Regular cardiac myocyte (primary cell): ENCODE measurements at places on chromosomes 4 and X. TPM values are rescaled to one million over a fixed set of nuclear protein-coding genes. Genes with fewer than 3 reads are reported as not detected.

Gene EVC
- 22.2 and 33.8 TPM in 2 replicates for total RNA-seq

Gene SMR3B
- not detected in 2 replicates for total RNA-seq

Gene JADE3
- 4.5 and 6.1 TPM in 2 replicates for total RNA-seq

Gene GABRE
- 23.0 and 29.9 TPM in 2 replicates for total RNA-seq

Gene KLB
- total RNA-seq = under 0.01 TPM in 1 of 2 replicates, not detected in the other

Gene DUX4
- not detected in 2 replicates for total RNA-seq

Gene OFD1
- 7.5 and 13.2 TPM in 2 replicates for total RNA-seq

Gene PITX2
- 0.28 and 0.77 TPM in 2 replicates for total RNA-seq

Gene SNX25
- total RNA-seq = 52.0 and 89.1 TPM in 2 replicates

Gene UBE2D3
- total RNA-seq = 308 and 357 TPM in 2 replicates

Gene JCHAIN
- total RNA-seq = 0.19 and 2.0 TPM in 2 replicates

Gene CXCL8
- 991 and 1,189 TPM in 2 replicates for total RNA-seq

Gene GPR34
- not detected in 2 replicates for total RNA-seq

Gene ARFIP1
- 46.0 and 54.1 TPM in 2 replicates for total RNA-seq

Gene ZNF827
- total RNA-seq = 2.3 and 6.8 TPM in 2 replicates

Gene ANK2
- 15.5 and 50.2 TPM in 2 replicates for total RNA-seq

Gene SMIM10
- total RNA-seq = 5.4 and 7.3 TPM in 2 replicates

Gene FAM149A
- total RNA-seq = 2.3 and 8.2 TPM in 2 replicates

Gene SSX4
- total RNA-seq = not detected in 2 replicates

Gene CPZ
- 1.5 and 9.0 TPM in 2 replicates for total RNA-seq

Gene DMRTC1
- not detected in 2 replicates for total RNA-seq

Gene SERPINA7
- not detected in 2 replicates for total RNA-seq

Gene EMCN
- 2.5 and 6.5 TPM in 2 replicates for total RNA-seq

Gene MAGEA11
- not detected in 2 replicates for total RNA-seq

Gene NEUROG2
- not detected in 2 replicates for total RNA-seq

Gene MAGEC1
- total RNA-seq = not detected in 2 replicates

Gene CCDC158
- 0.19 and 1.1 TPM in 2 replicates for total RNA-seq

Gene LARP1B
- total RNA-seq = 18.6 and 23.4 TPM in 2 replicates

Gene ZBTB49
- total RNA-seq = 2.7 and 3.4 TPM in 2 replicates

Gene OPN1MW3
- not detected in 2 replicates for total RNA-seq

Gene TCEAL8
- 118 and 145 TPM in 2 replicates for total RNA-seq

Gene F9
- total RNA-seq = not detected in 2 replicates

Gene PRDM8
- 5.4 and 8.8 TPM in 2 replicates for total RNA-seq

Gene GAGE1
- not detected in 2 replicates for total RNA-seq

Gene PASD1
- not detected in 2 replicates for total RNA-seq
